MCF 10A (cell line): ENCODE measurements at places on chromosomes 12 and 14.

- DNase-seq, result peak; percentile 29
Measured at GRCh38 chr14:70148911-70149595, 39.7 kb downstream of the SLC8A3 start.

GRCh38 chr14:61504901-61505300 is 183.5 kb downstream of the PRKCH start:
- DNase-seq, result no peak

DNA sequence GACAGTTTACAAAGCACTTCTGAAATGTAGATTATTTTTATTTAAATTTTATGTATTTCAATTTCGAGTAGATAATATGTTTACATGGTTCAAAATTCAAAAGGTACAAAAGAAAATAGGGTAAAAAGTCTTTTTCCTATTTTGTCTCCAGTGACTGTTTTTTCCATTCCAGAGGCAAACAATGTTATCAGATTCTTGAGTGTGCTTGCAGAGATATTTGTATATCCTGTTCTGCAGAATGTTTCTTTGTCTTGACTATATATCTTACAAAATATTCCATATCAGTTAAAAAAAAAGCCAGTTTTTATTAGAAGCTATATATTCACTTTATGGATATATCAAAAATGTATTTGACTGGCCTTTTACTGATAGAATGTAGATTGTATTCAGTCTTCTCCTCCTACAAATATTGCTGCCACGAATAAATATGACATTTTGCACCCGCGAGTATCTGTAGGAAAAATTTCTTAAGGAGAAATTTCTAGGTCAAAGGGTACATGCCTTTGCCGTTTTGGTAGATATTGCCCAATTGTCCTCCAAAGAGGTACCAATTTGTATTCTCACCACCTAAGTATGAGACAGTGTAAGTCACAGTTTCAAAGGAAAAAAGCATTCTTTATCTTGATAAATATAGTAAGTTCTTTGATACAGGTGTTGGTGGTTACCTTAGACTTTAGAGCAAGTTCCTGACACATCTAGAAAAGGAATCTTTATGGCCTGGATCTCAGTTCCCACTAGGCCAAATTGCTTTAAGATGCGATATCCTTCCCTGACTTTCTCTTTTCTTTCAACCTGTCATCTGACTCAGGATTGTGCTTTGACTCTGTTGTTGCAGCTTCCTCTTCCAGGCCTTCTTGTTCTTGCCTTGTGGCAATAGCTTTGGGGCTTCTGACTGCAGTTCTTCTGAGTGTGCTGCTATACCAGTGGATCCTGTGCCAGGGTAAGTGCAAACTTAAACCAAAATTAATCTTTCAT is 2.3 kb downstream of the KLRG1 start:
- DNase-seq, result no peak

- no peak for DNase-seq
Measured at GRCh38 chr12:33437598-33437997, 2.0 kb downstream of the SYT10 start.

GRCh38 chr12:129662234-129662633 is 241.6 kb downstream of the TMEM132D start:
- peak; percentile 79 for DNase-seq

DNA sequence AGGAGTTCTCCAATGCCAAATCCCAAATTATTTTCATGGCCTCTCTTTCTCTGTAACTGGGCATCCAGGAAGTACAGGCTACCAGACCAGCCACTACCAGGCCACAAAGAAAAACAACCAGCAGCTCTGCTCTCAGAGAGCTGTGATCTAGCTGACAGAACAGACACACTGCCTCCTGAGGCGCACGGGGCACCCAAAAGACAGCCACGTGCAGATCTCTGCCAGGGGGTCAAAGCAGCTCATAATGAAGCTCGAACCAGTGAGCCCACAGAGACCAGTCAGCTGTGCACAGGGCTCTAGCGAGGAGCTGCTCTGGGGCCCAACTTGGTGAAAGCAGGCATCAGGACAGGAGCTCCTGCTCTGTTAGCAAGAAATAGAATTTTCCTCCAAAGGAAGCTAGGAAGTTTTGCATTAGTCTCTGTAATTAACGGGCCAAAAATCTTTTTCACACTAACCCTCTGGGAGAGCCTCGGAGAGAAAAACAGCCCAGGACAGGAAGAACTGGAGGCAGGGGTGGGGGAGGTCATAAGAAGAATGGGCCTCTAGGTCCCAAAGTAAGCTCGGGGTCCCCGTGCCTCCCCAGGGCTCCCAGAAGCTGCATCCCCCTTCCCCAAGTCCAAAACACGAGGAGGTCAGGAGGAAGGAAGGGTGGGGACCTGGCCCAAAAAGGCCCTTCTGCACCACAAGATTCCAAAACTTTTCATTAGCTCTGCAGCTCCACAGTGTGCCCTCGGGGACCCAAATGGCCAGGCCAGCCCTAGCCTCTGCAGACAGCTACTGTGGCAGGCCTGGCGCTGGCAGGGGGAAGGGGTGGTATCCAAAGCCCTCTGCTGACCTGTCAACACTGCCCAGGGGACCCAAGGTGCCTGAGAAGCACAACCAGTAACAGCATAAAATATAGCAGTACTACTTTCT is 30.2 kb downstream of the ACTN1 start:
- DNase-seq, result no peak

GRCh38 chr12:89995870-89996269 is 287.2 kb upstream of the ATP2B1 start:
- no peak for DNase-seq

DNA sequence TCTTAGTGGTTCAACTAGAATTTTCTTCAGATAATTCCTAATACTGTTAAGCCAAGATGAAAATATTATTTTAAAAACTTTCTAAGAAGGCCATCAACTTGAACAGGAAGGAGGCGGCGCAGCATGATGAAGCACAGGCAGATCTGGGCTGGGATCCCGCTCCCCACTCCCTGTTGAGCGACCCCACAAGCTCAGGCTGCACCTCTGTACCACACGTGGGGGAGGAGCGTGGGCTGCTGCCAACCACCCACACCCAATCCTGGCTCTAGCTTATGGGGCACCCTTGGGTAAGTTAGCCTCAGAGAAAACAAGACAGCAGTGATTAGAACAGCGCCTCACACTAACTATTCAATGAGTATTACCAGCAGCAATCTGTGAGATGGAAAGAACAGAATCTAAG is 6.0 kb downstream of the MTERF2 start:
- DNase-seq, result no peak

DNA sequence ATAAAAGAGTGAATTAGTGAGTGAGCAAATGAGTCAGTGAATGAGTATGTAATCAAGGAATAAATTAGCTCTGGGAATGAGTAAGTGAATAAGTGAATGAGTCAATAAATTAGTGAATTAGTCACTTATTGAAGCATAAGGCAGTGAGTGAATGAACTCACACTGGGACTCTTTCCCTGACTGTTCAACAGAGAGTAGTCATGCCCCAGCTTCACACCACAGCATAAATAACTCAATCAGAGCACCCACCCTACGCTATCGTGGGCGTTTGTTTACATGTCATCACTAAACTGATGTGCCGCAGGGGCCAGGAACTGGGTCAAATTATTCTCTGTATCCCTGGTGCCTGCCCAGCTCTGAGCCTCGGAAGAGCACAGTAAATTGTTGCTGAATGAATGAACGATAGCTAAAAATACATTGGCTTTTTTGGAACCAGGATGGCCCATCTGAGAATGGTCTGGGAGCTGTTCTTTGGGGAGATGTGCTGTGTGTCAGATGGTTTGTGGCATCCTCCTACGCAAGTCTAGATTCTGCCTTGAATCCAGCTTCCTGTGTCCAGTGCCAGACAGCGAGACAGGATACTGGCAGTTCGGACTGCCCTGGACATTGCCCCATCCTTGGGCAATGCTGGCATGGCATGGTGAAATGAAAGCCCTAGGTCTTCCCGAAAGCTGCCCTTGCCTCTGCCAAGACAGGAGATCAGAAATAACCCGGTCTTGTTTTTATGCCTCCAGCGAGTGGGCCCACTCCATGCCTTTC is 98.0 kb upstream of the RTL1 start:
- peak; percentile 71 for DNase-seq
